ENCODE measurements at places on chromosomes 5 and 9.

GRCh38 chr9:82512728-82513127 is 524.2 kb downstream of the SPATA31D1 start:
- no peak for DNase-seq

GRCh38 chr9:78286125-78286524 is 10.8 kb upstream of the PSAT1 start:
- DNase-seq: no peak

DNA sequence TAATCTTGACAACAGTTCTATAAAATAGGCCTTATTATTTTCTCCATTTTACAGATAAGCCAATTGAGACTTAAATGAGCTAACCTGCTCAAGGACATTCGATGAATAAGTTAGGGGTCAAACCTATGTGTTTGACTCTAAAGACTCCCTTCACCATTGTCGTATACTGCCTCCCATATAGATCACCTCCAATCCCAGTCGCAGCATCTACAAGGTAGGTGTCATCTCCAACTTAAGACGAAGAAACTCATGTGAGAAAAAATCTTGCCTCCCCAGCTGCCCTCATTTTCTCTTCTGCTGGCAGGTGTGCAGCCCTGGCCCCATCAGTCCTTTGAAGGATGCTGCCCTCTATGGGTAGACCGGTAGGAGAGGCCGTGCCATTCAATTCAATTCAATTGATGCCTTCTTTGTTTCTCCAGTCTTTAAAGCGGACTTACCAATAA is 75.2 kb upstream of the SMARCA2 start:
- DNase-seq: peak; percentile 6

GRCh38 chr9:114005371-114006154 is 72.5 kb downstream of the AMBP start:
- DNase-seq: no peak

- peak; percentile 37 for DNase-seq
Observed at GRCh38 chr5:83711982-83712601, 8.6 kb downstream of the HAPLN1 start.

DNA sequence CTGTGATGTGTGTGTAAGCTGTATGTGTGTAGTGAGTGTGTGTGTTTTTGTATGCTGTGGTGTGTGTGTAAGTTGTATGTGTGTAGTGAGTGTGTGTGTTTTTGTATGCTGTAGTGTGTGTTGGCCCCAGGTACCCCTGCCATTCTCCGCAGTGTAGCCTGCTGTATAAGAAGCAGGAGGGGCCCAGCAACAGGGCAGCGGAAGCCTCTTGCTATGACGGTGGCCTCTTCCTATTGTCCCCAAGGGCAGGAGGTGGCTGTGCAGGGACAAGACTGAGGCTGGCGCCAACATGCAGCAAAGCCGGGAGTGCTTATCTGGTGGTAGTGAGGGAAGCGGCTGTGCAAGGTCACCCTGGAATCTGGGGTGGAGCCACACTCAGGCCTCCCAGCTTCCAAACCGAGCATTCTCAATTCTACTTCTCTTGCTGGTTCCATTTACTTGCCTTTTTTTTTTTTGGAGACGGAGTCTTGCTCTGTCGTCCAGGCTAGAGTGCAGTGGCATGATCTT is 5.1 kb downstream of the SPAAR start:
- DNase-seq: no peak

DNA sequence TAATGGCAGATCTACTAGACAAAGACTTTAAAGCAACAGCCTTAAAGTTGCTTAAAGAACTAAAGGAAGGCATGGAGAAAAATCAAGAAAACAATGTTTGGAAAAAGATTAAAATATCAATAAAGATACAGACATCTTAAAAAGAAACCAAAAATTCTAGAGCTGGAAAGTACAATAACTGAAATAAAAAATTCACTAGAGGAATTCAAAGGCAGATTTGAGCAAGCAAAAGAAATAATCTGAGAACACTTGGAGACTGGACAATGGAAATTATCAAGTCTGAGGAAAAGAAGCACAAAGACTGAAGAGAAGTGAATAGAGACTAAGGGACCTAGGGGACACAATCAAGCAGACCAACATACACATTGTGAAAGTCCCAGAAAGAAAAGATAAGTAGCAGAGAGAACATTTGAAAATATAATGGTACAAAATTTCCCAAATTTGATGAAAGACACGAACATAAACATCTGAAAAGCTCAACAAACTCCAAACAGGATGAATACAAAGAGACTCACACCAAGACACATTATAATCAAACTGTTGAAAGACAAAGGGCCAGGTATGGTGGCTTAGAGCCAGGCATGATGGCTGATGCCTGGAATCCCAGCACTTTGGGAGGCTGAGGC is 26.3 kb downstream of the SIL1 start:
- DNase-seq: no peak

DNA sequence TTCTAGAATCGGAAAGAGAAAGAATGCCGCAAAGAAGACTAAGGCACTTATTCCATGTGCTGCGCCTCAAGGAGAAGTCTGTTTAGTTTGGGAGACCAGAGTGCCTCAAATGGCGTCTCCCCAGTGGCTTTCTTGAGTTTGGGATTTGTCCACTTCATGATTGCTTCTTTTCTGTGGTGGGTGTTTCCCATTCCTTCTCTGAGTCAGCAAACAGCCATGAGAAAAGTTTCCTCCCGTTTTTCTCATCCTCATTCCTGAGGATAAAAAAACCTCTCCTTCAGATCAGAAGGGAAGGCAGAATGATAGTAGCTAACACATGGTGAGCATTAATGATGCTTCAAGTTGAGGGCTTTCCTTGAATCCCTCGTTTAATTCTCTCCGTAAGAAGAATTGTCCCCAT is 275.9 kb upstream of the WWC1 start:
- no peak for DNase-seq

DNA sequence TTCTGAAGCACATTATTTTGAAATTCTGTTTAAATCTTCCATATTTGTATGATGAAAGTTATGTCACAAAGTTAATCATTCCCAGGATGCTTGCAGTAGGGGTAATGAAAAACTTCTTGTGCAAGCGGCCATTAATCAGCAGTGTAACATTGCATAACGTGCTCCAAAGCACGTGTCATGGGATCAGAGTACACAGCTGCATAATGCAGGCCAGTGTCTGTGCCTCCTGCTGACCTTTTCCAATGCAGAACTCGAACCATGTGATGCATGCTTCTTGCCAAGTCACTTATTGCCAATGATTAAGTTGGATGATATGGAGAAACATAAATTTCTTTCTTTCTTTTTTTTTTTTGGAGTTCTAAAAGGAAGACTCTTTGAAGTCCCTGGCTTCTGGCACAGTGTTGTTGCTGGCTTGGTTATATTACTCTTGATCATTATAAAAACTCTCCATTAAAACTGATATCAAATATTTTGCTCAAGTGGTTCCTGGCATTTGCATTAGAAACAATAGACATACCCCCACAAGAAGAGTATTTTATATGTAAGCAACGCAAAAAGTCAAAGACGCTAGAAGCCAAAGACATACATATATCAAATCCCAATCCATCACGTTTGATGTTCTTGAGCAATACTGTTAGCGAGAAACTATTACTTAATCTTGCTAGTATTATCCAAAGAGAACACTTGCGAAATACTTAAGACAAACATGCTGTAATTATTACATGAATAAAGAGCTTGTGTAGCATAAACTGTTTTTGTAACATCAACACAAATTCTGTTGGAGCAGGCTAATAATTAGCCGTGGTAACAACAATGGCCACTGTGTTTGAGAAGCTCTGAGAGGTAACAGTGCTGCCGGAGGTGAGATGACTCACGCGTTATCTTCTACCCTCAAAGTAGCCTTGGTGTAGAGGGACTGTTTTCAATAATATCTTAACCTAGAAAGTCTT is 164.2 kb downstream of the AUH start:
- DNase-seq: no peak
